Pancreas (tissue), 10 donors: ENCODE measurements at places on chromosomes 5 and 9.

GRCh38 chr9:84371737-84372136 lies 31.2 kb upstream of the SLC28A3 start:
- H3K27me3 ChIP-seq, result no peaks in the 10 kb centered on the region
- no peak overlapping the region for H3K27ac ChIP-seq
- H3K4me3 ChIP-seq, result no peak overlapping the region

DNA sequence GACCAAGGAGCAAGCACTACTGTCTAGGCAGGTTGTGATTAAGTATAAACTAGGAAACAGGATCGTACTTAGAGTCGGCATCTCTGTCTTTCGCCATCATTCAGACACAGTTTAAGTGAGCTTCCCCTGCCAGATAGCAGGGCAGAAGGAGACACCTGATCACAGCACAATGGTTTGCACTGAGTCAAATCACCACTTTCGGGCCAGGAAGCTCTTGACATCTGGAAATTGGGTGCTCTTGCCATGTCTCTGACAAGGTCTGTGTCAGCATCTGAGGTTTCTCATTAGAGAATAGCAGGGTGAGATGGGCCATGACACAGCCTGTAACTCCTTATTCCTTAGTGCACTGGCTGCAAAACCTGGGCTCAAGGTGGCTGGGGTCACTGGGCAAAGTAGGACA lies 8.3 kb downstream of the ADRB2 start:
- H3K4me3 ChIP-seq, result no peak overlapping the region
- no peak overlapping the region for H3K27ac ChIP-seq
- no peaks in the 10 kb centered on the region for H3K4me1 ChIP-seq
- no peak for DNase-seq

DNA sequence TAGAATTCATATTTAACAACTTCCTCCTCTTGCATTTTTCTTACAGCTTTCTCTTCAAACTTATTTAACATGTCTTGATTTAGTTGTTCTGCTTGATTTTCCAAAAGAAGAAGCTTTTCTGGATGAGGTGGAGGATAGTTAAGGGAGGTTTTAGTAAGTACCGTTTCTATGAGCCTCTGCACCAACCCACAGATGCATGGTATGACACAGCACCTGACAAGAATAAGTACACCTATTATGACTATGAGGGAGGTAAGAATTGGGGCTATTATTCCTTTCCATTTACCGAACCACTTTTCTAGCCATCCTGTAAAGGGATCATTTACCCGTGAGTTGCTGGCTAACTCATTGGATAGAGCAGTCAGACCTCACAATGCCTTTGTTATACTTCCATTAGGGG lies 2.5 kb upstream of the HMGCS1 start:
- H3K4me1 ChIP-seq, result no peaks in the 10 kb centered on the region
- no peak overlapping the region for H3K27ac ChIP-seq
- DNase-seq, result no peak
- no peaks in the 10 kb centered on the region for H3K27me3 ChIP-seq
- H3K36me3 ChIP-seq, result no peaks in the 10 kb centered on the region

DNA sequence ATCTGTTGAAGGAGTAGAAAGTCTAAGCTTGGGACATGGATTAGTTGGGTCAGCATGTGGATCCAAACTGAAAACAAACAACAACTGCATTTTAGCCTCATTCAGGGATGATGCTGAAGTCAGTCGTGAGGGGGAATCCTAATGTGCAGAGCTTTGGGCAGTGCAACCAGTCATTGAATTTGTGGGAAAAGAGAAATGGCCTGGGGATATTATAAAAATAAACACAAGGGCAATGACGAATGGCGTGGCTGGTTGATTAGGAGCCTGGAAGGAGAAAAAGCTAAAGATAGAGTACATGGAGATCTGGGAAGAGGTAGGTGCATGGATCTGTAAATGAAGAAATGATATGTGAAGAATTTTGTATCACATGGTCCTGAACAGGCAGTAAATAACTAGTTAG lies 477.6 kb downstream of the TLE1 start:
- no peaks in the 10 kb centered on the region for H3K4me1 ChIP-seq
- H3K4me3 ChIP-seq, result no peak overlapping the region
- H3K27me3 ChIP-seq, result no peaks in the 10 kb centered on the region
- DNase-seq, result no peak

DNA sequence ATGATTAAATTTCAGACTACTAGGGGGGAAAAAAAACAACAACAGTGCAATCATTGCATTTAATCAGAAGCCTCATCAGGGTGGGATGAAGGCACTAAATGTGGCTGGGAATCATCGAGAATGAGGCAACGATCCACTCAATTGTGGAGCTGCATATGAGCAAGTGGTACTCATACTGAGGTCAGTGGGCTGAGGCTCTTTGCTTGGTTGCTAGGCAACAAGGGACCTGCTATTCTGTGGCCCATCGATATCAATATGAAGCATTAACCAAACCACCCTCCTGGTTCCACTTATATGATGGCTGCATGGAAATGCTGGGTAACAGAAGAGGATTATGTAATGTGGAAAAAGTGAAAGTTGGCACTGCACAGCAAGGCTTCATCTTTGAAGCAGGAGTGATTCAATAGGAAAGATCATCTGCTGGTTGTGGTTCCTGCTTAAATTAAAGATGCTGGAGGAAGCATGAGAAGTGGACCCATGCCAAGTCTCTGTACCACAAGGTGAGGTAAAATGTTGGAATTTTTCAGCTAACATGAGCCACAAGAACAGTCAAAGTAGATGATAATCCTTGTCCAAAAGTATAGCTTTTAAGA lies 159.8 kb upstream of the HMHB1 start:
- H3K4me3 ChIP-seq, result no peak overlapping the region
- no peaks in the 10 kb centered on the region for H3K4me1 ChIP-seq
- H3K27ac ChIP-seq, result no peak overlapping the region
- DNase-seq, result no peak

DNA sequence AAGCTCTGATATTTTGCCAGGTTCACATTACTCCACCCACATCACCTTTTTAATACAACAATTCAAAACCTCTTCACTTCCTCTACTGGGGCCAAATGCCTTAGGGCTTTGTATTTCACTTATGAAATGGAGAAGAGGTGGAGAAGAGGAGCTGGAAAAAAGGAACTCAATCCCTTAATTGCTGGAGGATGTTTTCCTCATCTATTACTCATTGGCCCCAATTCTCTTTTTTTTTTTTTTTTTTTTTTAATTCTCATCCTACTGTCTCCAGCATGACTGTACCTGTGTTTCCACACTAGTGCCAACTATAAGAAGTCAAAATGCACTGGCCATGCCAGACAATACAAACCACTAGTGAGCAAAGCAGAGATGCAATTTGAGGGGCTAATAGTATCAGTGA lies 20.9 kb downstream of the FAM13B start:
- no peaks in the 10 kb centered on the region for H3K36me3 ChIP-seq
- H3K27ac ChIP-seq, result no peak overlapping the region
- no peaks in the 10 kb centered on the region for H3K4me1 ChIP-seq
- H3K4me3 ChIP-seq, result no peak overlapping the region
- no peaks in the 10 kb centered on the region for H3K27me3 ChIP-seq

DNA sequence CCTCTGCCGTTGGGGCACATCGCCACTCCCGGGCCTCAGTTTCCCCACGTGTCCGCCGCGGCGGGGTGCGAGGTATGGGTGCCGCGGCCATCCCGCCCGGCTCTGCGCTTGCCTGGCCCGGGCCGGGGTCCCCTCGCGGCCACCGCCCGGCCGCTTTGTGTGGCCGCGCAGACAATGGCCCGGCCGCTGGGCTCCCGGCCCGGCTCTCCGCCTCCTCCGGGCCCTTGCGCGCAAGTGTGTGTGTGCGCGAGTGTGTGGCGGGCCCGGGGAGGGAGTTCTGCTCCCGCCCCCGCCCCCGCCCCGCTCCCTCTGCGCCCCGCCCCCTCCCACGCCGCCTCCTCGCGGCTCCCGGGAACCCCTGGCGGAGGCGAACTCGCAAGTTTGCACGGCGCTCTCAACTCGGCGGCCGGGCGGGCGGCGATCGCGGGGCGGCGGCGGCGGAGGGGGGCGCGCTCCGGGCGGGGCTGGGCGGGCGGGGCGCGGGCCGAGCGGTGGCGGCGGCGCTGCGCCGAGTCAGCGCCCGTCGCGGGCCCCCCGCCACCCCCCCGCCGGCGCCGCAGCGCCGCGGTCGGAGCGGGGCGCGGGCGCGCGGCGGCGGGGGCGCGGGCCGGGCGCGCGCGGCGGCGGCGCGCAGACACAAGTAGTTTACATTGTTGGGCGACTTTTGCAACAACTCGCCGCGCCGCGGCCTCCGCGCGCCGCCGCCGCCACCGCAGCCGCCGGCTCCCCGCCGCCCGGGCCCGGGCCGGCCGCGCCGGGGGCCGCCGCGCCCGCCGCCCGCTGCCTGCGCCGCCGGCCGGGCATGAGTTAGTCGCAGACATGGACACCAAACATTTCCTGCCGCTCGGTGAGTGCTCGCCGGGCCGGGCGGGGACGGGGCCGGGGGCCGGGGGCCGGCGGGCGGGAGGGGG lies at the start of gene RXRA:
TSS of gene RXRA (plus strand) at position 643 of the 911 bp plus-strand sequence. CDS start at position 820, 177 bp downstream.
- peak within 1 kb of the TSS; percentile 76 for H3K4me3 ChIP-seq
- H3K27me3 ChIP-seq, result no peaks in the 10 kb centered on the region
- H3K36me3 ChIP-seq, result no peaks in the 10 kb centered on the region
- H3K27ac ChIP-seq, result peak within 1 kb of the TSS; percentile 91
- H3K4me1 ChIP-seq, result peaks cover 10% of the 10 kb centered on the region

- no peaks in the 10 kb centered on the region for H3K36me3 ChIP-seq
- no peak for DNase-seq
- H3K27me3 ChIP-seq, result no peaks in the 10 kb centered on the region
- H3K4me3 ChIP-seq, result no peak overlapping the region
- H3K4me1 ChIP-seq, result no peaks in the 10 kb centered on the region
These were observed 46.2 kb downstream of the DMRT2 start for GRCh38 chr9:1096155-1096964.

- H3K4me1 ChIP-seq, result no peaks in the 10 kb centered on the region
- no peaks in the 10 kb centered on the region for H3K27me3 ChIP-seq
- no peak overlapping the region for H3K4me3 ChIP-seq
- no peak for DNase-seq
- H3K36me3 ChIP-seq, result no peaks in the 10 kb centered on the region
These were observed 40.6 kb upstream of the MAP1B start for GRCh38 chr5:72066705-72067107.

GRCh38 chr9:70602321-70603019 lies 188.0 kb upstream of the KLF9 start:
- peaks cover 9% of the 10 kb centered on the region for H3K4me1 ChIP-seq
- H3K4me3 ChIP-seq, result no peak overlapping the region
- no peak overlapping the region for H3K27ac ChIP-seq
- H3K27me3 ChIP-seq, result no peaks in the 10 kb centered on the region
- H3K36me3 ChIP-seq, result no peaks in the 10 kb centered on the region

GRCh38 chr5:102749416-102750030 lies 5.6 kb upstream of the PAM start:
- no peak overlapping the region for H3K27ac ChIP-seq
- no peaks in the 10 kb centered on the region for H3K36me3 ChIP-seq
- DNase-seq, result no peak
- H3K4me3 ChIP-seq, result no peak overlapping the region
- H3K27me3 ChIP-seq, result no peaks in the 10 kb centered on the region
- no peaks in the 10 kb centered on the region for H3K4me1 ChIP-seq

GRCh38 chr5:147403651-147404640 lies 105.9 kb downstream of the DPYSL3 start:
- no peaks in the 10 kb centered on the region for H3K36me3 ChIP-seq
- H3K4me3 ChIP-seq, result no peak overlapping the region
- peak; percentile 26 for DNase-seq
- H3K27me3 ChIP-seq, result no peaks in the 10 kb centered on the region
- peaks cover 4% of the 10 kb centered on the region for H3K4me1 ChIP-seq

- no peaks in the 10 kb centered on the region for H3K36me3 ChIP-seq
- no peak overlapping the region for H3K27ac ChIP-seq
- no peak for DNase-seq
- no peak overlapping the region for H3K4me3 ChIP-seq
These were observed 129.7 kb upstream of the PDE4D start for GRCh38 chr5:60023255-60023654.

DNA sequence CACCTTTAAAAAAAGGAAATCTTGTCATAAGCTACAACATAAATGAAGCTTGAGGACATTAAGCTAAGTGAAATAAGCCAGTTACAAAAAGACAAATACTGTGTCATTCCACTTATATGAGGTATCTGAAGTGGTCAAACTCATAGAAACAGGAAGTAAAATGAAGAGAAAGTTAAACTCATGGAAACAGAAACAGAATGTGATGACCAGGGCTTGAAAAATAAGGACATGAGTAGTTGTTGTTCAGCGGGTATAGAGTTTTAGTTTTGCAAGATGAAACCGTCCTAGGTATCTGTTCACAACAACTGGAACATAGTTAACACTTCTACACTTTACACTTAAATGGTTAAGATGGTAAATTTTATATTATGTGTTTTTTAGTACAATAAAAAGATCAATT lies 47.8 kb upstream of the SLC1A3 start:
- no peak overlapping the region for H3K27ac ChIP-seq
- no peaks in the 10 kb centered on the region for H3K4me1 ChIP-seq
- no peaks in the 10 kb centered on the region for H3K27me3 ChIP-seq
- DNase-seq, result no peak

DNA sequence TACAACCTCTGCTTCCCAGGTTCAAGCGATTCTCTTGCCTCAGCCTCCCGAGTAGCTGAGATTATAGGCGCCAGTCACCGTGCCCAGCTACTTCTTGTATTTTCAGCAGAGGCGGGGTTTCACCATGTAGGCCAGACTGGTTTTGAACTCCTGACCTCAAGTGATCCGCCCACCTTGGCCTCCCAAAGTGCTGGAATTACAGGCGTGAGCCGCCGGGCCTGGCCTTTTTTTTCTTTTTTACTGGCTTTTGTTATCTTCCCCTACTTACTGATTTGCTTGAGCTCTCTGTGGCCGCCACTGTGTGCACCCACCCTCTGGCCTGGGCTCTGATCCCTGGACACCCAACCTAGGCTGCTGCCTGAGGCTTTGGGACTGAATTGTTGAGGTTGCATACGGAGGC lies 60.3 kb downstream of the ANKRD33B start:
- no peak overlapping the region for H3K4me3 ChIP-seq
- no peak for DNase-seq
- H3K36me3 ChIP-seq, result no peaks in the 10 kb centered on the region
- no peak overlapping the region for H3K27ac ChIP-seq

DNA sequence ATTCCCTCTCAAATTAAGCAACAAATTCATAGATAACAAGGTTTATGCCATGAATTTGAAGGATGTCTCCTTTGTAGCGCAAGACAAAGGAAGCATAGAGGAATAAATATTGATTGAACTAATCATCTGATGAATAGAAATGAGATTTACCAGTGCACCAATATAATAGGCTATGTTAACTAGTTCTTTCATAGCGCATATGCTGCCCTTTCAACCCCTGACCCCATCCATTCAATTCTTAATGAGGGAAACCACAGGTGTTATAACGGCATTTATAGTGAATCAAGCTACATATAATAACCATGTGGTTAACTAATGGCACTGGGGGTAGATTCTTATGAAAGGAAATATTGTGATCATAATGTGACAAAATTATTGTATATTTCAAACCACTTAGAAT lies 6.5 kb downstream of the RORB start:
- H3K27ac ChIP-seq, result no peak overlapping the region
- H3K36me3 ChIP-seq, result no peaks in the 10 kb centered on the region
- H3K27me3 ChIP-seq, result no peaks in the 10 kb centered on the region
- no peak for DNase-seq
- H3K4me1 ChIP-seq, result peaks cover 2% of the 10 kb centered on the region
